ENCODE measurements at places on chromosomes 1 and 21.

- DNase-seq: no peak
These were observed 153.3 kb upstream of the VAMP3 start for GRCh38 chr1:7617826-7618225.

DNA sequence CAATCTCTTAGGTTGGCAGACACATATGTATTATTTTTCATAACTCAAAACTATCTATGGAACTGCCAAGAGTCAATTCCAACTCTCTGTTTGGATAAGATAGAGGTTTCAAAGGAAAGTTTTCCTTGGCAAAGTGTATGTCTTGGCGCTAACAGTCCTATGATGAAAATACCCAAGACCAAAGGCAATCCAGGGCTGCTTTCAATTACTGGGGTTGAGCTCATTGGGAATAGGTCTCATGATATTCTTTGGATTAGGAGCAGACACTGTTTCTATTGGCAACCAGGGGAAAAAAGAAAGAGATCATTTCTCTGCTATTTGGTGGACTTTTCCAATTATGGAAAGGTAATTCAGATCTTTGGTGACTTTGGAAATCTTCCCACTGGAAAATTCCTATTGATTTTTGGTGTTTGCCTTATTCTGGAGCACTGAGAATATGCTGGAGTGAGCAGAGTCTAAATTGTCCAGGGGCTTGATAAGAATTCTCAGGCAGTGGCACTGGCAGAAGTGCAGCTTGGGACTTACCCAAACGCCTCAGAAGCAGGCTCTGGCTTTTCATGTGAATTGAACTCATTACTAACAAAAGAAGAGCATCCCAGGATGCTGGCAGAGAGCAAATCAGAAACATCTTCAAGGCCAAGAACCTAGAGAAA lies 20.4 kb upstream of the PLXNA2 start:
- no peak for DNase-seq

DNA sequence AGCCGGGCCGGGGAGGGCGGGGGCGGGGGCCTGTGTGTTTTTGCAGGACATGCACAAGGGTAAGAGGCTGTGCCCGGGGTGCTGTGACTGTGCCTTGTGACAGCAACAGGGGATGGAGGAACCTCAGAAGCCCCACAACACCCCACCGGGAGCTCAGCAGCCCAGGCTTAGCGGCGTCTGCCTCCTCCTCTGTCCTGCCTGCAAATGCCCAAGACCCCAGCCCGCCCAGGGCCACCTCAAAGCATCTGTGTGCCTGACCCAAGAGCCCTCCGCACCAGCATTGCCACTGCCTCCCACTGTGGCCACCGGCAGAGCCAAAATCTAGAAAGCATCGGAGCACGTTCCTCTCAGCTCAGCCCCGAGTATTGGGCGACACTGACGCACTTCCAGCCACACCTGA lies 2.7 kb upstream of the ACTRT2 start:
- no peak for DNase-seq

DNA sequence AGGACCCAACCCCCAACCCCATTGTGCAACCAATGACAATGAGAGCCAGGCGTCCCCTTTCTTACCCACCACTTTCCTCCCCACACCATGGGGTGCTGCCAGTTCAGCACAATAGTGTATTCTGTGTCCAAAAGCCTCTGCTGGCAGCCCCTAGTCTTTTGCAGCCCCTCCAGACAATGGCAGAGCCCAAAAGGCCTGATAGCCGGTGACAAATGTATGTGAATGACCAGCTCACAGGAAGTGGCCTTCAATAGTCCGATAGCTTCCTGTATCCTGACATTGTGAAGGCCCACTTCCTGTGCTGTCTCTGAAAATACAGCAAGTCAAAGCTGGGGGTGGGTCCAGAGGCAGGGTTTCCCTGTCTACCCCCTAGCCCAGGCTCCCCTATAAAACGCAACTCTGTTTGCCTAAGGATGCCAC lies 16.6 kb downstream of the SMIM12 start:
- no peak for DNase-seq

DNA sequence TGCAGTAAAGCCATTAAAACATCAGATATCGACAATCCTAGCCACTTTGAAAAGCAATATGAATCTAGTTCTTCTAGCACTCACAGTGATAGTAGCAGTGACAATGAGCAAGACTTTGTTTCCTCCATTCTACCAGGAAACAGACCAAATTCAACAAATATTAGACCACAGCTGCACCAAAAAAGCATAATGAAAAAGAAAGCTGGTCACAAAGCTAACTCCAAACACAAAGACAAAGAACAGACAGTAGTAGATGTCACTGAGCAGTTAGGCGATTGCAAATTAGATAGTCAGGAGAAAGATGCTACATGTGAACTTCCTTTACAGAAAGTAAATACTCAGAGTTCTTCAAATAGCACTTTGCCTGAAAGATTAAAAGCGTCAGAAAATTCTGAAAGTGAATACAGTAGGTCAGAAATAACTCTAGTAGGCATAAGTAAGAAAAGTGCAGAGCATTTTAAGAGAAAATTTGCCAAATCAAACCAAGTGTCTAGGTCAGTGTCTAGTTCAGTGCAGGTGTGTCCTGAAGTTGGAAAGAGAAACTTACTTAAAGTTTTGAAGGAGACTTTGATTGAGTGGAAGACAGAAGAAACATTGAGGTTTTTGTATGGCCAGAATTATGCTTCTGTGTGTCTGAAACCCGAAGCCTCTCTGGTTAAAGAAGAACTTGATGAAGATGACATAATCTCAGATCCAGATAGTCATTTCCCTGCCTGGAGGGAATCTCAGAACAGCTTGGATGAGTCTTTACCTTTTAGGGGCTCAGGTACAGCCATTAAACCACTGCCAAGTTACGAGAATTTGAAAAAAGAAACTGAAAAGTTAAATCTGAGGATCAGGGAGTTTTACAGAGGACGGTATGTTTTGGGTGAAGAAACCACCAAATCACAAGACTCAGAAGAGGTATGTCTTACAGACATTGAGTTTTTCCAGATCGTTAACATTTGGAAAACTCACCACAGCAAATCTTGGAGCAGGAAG lies 24.9 kb downstream of the RPAP2 start:
- no peak for DNase-seq

- DNase-seq: no peak
These were observed 20.1 kb downstream of the KIAA0040 start for GRCh38 chr1:175172503-175172902.

DNA sequence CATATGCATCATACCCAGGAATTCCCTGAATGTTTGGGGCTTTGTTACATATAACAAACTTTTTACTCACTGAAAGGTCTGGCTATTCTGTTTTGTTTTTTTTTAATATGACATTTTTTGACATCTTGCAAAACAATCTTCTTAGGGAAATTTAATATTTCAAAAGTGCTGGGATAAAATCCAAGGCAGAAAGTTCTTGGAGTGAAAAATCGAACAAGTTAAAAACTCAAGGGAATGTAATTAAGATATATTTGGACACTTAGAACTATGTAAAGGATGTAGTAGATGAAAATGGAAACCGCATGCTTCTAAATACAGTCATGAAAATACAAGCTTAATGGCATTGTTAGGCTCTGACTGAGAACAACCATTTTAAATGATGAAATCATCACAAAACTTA lies 8.6 kb downstream of the CHODL start:
- no peak for DNase-seq

DNA sequence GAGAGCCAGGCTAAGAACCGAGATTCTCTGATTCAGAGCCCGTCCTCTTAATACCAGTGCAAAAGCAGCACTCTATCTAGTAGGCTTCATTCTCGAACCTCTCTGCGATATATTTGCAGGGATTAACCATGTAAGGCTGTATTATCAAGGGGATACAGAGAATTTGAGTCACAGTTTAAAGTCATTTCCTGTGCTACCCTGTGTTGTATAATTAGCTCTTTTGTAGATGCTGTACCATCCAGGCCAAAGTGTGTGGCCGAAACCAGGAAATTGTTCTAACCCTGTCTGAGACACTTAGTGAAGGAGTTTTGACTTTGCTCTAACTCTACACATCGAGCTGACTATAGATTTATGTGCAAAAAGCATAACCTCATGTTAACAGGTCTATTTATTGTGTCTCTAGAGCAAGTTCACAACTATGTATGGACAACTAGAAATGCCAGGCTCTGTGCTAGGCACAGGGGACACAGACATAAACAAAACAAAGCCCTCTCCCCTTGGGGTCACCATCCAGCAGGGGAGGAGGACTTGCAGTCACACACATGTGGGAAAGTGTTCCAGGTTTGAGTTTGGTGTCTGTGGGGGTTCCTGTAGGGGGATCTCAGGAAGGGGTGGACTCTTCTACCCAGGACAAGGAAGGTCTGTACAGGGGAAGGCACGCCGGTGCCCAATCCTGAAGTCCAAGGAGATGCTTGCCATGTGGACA lies 182.2 kb downstream of the DHRS3 start:
- DNase-seq: no peak

GRCh38 chr1:26081267-26082019 lies 14.0 kb upstream of the TRIM63 start:
- no peak for DNase-seq

GRCh38 chr1:34131396-34132160 lies 33.5 kb downstream of the CSMD2 start:
- no peak for DNase-seq

Data from stimulated activated CD8-positive, alpha-beta memory T cell treated with anti-CD3 and anti-CD28 coated beads, Interleukin-12 subunit alpha, Interleukin-12 subunit beta, amount 100 ng/mL, for 4 hours (primary cell).